SJCRH30 (cell line): ENCODE measurements at places on chromosomes 2 and 18. TPM values are rescaled to one million over a fixed set of nuclear protein-coding genes. Genes with fewer than 3 reads are reported as not detected.

DNA sequence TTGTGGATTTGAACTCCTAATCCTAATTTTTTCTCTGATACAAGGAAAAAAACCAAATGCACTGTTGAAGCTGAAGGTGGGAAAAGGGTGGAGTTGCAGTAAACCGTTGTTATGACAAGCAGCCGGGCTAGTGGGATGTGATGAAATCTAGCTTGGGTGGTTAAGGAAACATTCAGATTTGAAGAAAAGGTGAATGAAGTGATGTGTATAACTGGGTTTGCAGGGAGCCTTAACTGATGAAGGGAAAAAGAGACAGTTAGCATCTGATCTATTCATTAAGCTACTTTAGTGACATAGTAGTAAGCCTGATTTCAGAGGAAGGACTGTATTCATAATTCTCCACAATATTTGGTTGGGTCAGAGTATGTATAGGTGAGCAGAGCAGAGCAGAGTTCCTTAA is 3.5 kb downstream of the EML6 start:
- DNase-seq, result no peak
- H3K4me1 ChIP-seq, result no peaks in the 10 kb centered on the region
- H3K4me3 ChIP-seq, result no peak overlapping the region
- no peak overlapping the region for H3K27ac ChIP-seq
- H3K36me3 ChIP-seq, result no peaks in the 10 kb centered on the region

DNA sequence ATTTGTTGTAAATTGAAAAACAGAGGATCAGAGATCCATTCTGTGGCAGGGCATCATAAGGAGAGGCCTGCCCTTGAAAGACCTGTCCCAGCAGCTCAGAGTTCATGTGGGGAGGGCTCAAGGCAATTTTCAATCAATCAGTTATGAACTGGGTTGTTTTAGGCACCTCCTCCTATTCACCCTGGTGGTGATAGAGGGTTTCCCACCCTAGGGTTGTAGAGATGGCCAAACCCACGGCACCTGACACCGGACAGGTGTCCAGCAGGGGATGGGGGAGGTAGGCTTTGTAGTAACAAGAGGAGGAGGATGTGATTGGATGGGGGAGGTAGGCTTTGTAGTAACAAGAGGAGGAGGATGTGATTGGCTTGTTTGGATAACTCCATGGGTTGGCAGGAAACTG is 205.7 kb downstream of the SOCS6 start:
- no peaks in the 10 kb centered on the region for H3K27me3 ChIP-seq
- H3K4me1 ChIP-seq, result no peaks in the 10 kb centered on the region
- no peak overlapping the region for H3K4me3 ChIP-seq
- no peaks in the 10 kb centered on the region for H3K36me3 ChIP-seq

DNA sequence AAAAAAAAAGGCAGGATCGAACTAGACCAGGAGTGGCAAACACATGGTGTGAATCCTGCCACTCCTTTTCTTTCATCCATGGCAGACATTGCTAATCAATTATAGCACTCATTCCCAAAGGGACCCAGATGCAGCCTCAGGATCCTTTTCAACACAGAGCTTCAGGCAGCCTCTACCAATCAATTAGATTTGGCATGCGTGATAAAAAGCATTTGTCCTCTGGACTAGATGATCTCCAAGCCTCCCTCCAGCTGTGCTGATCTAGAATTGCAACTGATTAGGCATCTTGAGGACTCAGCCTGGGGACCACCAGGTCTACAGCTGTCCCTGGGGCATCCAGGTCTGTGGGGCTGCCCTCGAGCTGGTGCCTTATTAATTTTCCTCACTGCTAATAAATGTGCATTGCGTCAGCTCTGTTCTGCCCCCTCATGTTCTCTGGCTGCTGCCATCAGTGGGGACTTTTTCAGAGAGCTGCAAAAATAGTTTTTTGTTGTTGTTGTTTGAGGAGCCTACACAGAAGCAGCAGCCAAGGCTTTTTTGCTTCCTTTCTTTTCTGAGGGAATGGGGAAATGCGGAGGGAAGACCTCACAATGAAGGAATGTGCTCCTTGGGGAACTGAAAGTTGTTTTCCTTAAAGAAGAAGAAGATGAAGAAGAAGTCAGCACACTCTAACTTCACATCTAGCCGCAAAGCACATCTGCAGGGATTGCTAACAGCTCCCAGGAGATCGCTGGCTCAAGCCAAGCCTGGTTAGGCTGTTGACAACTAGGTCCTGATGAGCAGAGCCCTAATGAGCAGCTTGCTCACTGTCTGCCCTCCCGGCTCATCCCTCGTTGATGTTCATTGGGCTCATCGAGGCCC is 8.8 kb upstream of the ATOH8 start:
- peak; percentile 98 for DNase-seq
- no peaks in the 10 kb centered on the region for H3K27me3 ChIP-seq
- H3K4me3 ChIP-seq, result peak overlapping the region; percentile 32
- H3K36me3 ChIP-seq, result no peaks in the 10 kb centered on the region
- peak overlapping the region; percentile 95 for H3K27ac ChIP-seq

DNA sequence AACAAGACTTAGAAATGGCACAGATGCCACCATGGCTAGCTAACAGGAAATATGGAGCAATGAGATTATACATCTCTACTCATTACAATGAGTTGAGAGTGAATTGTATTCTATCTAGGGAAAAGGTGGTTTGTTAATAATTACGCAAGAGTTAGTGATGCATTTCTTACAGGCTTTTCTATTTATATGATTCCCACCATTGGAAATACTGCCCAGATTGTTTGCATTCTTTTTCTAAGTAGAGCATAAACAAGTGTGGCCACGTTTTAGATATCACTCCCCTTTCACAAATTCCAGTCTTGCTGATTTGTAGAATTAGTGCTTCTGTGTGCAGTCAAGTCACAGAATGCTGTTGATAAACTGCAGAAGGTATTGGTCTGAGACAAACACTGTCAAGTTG is 56.6 kb downstream of the ZNF804A start:
- no peak overlapping the region for H3K27ac ChIP-seq
- peaks cover 2% of the 10 kb centered on the region; the same call in 1 of the 2 replicates for H3K36me3 ChIP-seq
- no peak for DNase-seq

Gene OSGEPL1
- total RNA-seq, result 53.3 and 56.1 TPM in 2 replicates
